OCI-LY7 (cell line): ENCODE measurements at places on chromosomes 12 and 14.

DNA sequence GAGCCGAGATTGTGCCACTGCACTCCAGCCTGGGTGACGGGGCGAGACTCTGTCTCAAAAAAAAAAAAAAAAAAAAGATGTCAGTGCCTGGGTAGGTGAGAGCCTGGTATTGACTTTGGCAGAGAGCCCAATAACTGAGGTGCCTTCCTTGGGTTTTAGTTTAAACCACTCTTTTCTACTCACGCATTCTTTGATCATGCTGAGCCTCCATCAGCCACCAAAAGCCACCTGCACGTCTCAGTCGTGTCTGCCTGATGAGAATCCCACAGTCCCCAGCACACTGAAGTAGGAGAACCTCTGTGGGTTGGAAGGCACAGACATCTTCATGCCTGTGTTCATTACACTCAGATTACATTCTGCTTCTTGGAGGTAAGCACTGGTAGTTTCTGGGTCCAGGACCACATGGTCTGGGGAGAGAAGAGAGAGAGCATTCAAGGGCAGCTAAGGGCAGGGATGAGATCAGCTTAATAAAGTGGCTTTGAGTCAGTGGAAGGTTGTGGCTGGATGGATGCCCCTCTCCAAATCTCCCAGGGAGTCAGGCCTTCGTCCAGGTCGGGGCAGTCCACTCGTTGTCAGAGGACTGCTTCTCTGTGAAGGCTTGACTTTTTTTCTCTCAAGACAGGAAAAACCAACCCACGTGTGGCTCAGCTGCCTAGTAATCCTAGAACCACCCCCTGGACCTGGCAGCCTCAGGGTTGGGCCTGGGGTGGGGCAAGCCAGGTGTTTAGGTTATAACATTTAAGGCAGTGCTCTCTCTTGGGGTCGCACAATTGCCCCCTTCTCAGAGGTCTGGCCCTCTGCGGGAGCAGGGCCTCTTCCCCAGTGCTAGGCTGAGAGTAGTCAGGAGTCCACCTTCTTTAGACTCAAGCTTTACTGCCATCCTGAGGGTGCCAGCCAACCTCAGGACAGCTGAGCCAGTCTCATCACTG is 32.6 kb upstream of the MAX start:
- no peak for DNase-seq

GRCh38 chr12:49558526-49558925 is 9.4 kb downstream of the MCRS1 start:
- no peak for DNase-seq

GRCh38 chr12:100138803-100139098 is 3.9 kb downstream of the BLTP3B start:
- DNase-seq = peak; percentile 47

DNA sequence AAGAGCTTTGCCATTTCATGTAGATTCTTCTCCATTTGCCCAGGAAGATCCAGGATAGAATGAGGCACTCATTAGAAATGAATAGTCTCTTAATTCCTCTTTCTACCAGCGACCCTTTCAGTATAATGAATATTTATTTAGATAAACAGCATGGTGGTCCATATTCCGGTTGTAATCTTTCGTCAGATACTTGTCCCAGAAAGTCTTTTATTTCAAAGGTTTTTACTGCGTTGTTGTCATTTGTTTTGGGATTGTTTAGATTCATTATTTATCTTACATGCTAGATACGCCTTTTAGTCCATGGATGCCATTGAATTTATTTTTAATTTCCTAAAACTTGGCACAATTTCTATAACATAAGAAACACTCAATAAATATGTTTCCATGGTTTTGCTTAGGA is 139.7 kb upstream of the FLRT2 start:
- no peak for DNase-seq
